Esophagus squamous epithelium (tissue), 5 donors: ENCODE measurements at places on chromosomes 12 and 14.

GRCh38 chr14:85315733-85316290, 214.1 kb upstream of the FLRT2 start:
- no peak for DNase-seq

GRCh38 chr12:118377884-118378470, 1.6 kb downstream of the SUDS3 start:
- no peak for DNase-seq

GRCh38 chr12:92487138-92487485, 215.7 kb upstream of the PLEKHG7 start:
- DNase-seq = no peak

DNA sequence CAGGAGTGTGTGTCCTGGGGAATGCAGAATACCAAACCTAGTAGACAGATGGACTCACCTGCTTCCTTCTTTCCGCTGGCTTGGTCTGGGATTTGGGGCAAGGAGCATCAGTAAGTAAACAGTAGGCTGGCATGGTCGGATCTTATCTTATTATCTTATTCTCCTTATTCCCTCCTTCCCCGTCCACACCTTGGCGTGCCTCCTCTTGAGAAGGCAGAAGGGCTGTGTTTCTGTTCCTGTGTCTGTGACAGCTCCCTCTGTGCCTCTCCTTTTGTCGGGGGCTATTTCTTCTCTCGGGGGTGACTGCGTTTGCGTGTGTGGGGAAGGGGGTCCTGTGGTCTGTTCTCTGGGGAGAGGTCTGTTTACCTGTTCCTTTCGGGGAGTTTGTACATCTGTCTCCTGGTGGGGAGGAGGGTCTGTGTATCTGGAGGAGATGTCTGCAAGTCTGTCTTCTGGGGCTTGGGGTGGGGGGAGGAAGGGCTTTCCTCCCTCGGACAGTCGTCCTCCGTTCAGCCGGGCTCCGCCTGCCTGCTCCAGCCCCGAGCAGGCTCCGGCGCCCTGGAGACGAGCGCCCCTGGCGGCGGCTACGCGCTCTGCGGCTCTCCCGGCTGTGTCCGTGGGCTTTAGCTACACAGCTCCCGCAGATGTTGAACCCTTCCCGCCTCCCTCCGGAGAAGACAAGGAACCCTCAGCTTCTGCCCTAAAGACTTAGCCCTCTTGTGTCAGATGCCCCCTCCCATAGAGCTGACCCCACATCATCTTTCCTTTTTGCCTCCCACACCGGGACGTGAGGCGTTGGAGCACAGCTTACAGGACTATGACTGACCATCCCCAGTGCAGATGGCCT, 4.4 kb downstream of the KRT86 start:
- DNase-seq = no peak

DNA sequence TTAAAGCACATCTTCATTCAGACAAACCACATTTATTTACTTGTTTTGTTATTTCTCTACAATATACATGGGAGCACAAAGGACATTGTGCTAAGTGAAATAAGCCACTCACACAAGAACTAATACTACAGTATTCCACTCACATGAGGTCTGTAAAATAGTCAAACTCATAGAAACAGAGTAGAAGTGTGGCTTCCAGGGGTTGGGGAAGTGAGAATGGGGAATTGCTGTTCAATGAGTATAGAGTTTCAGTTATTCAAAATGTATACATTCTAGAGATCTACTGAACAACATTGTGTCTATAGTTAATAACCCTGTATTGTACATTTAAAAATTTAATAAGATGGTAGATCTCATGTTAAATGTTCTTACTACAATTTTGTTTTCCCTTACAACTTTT, 88.8 kb downstream of the ATXN7L3B start:
- no peak for DNase-seq

GRCh38 chr14:70821584-70822529, 12.5 kb upstream of the MAP3K9 start:
- DNase-seq = no peak

DNA sequence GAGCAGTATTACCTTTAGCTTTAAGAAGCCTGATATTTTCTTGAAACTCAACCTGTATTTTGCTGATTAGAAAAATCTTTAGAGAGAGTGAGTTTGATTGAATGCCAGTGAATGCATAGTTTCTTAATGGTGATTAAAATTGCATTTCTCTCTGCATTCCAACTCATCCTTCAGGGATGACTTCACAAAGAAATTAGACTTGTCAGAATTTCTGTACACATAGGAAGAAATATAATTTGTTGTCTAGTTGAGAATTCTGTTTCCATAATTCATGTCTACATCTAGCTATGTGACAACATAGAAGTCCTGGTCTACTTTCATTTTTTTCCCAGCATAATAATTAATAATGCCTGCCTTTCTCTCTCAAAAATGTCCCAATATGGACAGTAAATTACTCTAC, 136.6 kb downstream of the OTOGL start:
- no peak for DNase-seq

GRCh38 chr12:47740606-47741339, 15.5 kb upstream of the ENDOU start:
- DNase-seq = no peak

DNA sequence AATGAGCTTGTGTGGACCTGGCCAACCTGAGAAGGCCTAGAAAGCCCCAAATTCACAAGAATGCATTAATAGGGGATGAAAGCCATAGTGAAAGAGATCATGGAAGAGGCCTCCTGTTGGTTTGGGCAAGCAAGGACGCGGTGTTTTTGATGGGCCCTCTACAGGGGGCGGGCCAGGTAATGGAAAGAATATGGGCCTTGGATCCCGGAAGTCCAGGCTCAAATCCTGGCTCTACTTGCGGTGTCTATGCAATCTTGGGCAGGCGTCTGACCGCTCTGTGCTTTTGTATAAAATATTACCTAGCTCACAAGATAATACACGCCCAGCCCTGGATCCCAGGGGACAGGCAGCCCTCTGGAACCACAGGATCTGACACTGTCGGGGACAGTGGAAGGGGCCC, 41.1 kb upstream of the CLMN start:
- no peak for DNase-seq

DNA sequence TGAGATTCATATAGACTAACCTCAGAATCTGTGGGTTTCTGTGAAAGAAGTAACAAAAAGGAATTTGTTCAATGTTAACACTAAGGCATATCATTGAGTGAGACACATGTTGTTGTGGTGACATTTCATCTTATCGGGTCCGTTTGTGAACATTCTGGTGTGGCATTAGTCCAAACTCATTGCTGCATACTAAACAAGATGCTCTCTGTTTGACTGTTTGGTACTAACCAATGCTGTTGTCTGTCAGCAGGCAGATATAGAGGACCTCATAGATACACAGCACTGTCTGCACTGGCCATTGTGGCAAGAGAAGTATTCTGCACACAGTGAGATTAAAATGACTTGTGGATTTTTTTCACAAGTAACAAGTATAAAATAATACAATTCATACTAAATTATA, 41.2 kb downstream of the SLC25A21 start:
- no peak for DNase-seq
